ENCODE measurements at places on chromosomes 2 and 18.

DNA sequence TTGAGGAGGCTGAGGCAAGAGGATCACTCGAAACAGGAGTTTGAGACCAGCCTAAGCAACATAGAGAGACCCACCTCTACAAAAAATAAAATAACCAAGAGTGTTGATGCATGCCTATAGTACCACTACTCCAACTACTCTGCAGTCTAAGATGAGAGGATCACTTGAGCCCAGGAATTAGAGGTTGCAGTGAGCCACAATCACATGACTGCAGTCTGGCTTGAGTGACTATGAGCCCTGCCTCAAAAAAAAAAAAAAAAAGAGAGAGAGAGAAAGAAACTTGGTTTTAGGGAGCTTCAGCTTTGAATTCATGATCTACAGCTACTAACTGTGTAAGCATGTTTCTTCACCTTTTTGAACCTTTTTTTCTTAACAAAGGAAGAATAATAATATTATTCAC, 119.9 kb downstream of the HNMT start:
- DNase-seq, result no peak

DNA sequence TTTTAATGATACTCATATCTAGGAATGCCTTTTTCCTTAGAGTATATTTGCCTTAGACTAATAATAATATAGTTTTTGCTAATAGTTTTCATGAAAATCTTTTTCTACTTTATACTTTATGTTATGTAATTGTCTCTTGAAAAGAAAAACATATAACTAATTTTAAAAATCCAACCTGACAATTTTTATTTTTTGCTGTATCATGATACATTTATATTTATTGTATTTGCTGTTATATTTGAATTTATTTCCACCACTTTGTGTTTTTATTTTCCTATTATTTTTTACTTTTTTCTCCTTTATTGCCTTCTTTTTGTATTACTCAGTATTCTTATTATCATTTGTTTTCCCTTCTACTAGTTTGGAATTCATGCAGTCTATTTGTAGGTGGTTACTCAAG, 85.4 kb downstream of the MBD5 start:
- DNase-seq, result no peak

- DNase-seq, result no peak
These were observed 13.6 kb downstream of the FLACC1 start for GRCh38 chr2:201343559-201343958.

- no peak for DNase-seq
These were observed 1.7 kb upstream of the GMPPA start for GRCh38 chr2:219496825-219497494.

GRCh38 chr2:108364676-108365297, 13.0 kb upstream of the SULT1C4 start:
- no peak for DNase-seq
